Foreskin keratinocyte (primary cell): ENCODE measurements at places on chromosomes 5 and 9. TPM values are rescaled to one million over a fixed set of nuclear protein-coding genes. Genes with fewer than 3 reads are reported as not detected.

DNA sequence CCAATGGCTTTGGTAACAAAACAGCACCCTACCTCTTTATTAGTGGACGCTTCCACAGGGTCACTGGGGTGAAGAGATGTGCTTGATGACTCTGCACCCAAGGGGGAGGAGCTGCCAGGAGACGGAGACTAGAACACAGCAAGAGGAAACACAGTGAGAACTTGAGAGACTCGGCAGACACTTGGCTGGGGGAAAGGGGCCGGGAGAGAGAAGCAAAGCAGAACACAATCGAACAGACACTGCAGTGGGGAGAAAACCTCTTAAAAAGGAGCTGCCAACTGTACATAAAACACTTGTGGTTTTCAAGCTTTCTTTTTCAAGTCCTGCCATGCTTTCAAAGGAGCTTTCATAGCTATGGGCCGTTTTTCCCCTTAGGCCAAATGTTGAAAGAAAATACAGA, 151.0 kb downstream of the ENTREP1 start:
- no peak for DNase-seq

DNA sequence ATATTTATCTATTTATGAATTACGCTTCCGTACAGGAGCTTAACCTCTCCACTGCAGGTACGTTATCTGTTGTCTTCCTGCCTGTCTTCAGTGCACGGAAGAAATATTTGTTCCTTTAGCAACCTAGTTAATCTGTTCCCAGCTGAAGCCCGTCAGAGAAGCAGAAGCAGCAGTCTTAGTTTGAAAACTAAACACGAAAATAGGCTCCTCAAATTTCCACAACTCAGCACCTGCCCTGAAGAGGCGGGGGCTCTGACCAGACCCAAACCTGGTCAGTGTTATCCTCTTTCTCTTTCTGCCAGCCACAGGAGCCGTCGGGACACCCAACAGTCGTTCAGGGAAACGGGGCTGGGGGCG, 462 bp downstream of the NUDCD2 start:
- DNase-seq, result no peak

- DNase-seq, result no peak
Measured at GRCh38 chr5:81241001-81241400, 7.9 kb downstream of the CKMT2 start.

- DNase-seq, result no peak
Measured at GRCh38 chr9:14043483-14043882, 270.5 kb downstream of the NFIB start.

- peak; percentile 32 for DNase-seq
Measured at GRCh38 chr5:151239237-151239861, 13.6 kb upstream of the GM2A start.

- no peak for DNase-seq
Measured at GRCh38 chr9:133584559-133585476, 24.4 kb downstream of the FAM163B start.

DNA sequence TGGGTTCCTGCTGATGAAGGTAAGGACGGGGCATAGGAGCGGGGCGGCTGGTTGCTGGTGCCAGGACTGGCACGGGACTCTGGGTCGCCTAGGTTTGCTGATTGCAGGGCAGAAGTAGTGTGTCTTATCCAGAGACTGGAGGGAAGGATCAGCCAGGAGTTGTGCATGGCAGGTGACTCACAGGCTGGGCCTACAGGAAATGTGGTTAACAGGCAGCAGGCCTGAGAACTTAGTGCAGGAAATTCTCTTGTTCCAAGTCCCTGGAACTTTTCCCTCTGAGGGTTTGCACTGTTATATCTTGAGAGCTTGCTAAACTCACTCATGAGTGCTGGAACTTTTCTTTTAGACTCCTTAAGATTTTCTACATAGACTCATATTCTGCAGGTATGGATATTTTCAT, 95.1 kb downstream of the ANXA2R start:
- peak; percentile 75 for DNase-seq

DNA sequence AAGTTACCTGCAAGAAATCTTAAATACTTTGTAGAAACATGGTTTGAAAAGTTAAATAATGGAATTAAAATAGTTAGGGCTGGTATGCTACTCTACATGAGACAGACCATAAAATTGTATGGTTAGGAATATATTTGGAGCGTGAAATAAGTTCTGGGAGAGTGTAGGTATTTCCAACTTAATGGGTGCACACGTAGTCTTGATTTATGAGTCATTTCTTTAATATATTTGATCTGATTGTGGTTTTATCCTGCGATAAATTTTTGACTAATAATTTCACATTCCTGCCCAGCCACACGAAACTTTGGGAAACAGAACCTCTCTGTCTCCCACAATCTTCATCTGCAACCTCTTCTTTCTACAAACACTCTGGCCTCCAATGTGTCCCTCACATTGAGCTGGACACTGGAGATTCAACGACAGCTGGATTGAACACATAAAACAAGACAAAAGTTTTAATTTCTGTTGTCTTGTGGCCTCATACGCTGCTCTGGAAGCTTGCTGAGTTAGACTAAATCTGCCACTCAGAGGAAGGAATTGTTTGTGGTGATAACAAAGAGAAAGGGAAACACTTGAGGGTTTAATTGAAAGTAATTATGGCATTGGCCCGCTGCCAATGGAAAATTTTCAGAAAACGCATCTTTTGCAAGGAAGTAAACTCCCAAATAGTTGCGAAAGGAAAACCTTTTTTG, 201.8 kb upstream of the ZNF608 start:
- DNase-seq, result no peak

DNA sequence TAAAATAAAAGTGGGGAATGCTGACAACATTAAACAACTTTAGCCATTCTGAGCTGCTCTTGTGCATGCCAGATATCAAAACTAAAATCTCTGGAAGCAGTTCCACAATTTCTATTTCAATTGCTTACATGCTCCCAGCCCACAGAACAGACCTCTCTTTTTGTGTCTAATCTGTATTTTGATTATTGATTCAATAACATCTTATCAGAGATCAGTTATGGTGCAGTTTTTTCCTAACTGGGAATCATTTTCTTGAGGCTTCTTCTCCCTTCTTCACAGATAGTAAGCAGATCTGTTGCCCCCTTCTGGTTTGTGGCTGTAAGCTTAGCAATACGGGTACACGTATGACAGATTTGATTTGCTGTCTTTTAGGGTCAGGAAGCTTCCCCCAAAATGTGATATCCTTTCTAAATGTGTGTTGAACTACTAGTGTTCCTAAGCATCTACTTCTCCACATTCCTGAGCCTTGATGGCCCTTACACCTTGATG, 39.4 kb downstream of the MRPS27 start:
- peak; percentile 25 for DNase-seq

- no peak for DNase-seq
Measured at GRCh38 chr5:164763206-164763605, 1257.8 kb downstream of the MAT2B start.

SAXO1 gene
- not detected in 2 replicates for polyA plus RNA-seq
